ENCODE measurements at places on chromosomes 5 and 9. TPM values are rescaled to one million over a fixed set of nuclear protein-coding genes. Genes with fewer than 3 reads are reported as not detected.

- DNase-seq = no peak
These were observed 31.9 kb upstream of the JADE2 start for GRCh38 chr5:134493461-134494055.

LSM11 gene
- total RNA-seq = 4.3 TPM

DNA sequence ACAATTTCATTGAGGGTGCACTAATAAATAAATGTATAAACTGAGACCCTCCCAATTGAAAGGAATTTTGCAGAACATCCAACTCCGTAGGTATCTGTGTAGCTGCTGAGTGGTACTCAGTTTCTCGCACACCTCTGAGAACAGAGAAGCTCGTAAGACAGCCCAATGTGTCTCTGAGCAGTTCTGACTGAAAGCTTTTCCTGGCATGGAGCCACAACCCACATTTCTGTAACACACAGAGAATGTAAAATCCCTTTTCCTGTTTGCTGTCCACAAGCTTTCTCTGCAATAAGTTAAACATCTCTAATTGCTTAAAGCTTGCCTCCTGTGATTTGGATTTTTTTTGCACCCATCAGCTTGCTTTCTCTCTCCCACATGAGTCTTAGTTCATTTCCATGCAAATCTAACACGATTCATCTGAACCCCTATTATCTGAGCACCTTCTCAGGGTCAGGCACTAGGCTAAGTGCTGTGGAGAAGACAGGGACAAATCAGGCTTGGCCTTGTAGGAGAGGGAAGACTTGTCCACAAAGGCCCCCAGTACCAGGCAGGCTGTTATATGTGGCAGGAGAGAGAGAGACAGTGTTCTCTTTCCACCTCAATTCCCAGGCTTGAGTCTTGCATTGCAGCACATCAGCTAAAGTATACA, 44.2 kb upstream of the COL15A1 start:
- peak; percentile 55 for DNase-seq

DNA sequence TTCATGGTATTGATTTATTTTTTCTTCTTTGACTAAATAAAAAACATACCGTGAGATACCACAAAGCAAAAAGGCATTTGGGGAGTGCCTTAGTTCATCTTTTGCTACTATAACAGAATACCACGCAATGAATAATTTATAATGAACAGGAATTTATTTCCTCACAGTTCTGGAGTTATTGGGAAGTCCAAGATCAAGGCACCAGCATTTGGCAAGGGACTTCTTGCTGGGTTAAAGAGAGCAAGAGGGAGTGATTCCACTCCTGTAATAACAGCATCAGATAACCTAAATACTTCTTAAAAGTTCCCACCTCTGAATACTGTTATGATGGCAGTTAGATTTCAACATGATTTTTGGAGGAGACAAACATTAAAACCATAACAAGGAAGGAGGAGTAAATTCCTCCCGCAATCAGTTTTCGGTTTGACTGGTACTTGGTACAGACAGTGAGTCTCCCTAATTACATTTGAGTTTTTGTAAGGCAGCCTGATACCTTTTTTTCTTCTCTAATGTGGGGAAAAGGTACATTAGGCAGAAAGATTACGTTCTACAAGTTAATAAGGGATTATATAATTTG, 8.8 kb upstream of the OMD start:
- no peak for DNase-seq

DNA sequence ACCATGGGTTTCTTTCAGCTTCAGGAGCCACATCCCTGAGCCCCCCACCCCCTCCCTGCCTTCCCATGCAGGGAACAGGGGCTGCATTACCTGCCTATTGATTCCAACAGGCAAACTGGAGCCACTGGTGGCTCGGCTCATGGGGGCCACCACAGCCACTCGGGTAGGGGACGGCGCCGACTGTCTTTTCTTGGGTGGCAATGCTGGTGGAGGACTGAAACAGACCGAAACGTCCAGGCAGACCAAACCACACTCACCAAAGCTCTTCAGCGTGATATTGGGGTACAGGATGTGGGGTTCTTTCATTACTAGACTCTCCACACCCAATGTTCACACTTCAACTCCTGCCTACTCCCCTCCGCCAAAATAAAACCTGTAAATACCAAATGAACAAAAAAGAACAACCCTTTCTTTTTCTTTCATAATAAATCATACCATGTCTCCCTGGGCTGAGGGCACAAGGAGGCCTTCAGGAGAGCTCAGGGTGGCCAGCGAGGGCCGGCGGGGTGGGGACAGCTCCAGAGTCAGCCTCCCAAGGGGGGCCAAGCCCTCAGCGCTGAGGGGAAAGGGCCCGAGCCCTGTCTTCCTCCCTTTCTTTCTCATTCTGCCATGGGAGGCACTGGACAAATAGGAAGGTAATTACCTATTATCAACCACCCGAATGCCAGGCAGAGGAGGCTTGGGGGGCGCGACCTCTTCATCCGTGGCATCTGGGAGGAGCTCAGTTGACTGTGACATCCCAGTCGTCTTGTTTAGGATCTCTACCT, 83.3 kb downstream of the PRRT1B start:
- no peak for DNase-seq

DNA sequence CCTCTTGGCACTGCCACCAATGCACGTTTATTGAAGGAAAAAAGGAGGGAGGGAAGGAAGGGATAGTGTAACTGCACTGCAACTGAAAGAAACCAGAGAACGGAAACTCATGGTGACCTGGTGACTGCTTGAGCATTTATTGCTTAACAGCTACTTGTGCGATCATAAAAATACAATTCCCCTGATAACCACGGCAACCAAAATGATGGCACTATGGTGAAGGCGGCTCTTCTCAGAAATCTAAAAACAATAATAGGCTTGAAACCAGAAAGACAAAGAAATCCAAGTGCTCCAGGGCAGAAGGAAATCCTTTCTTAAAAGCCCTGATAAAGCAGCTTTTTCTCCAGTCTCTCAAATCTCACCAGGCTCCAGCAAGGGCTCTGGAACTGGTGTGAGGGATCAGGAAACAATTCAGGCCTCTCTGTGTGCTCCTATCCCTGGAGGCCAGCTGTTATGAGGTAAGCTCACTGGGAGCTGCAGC, 1.9 kb downstream of the FBXO10 start:
- no peak for DNase-seq

KCNMB1 gene
- total RNA-seq = not detected

Data from mammary epithelial cell (primary cell).